ENCODE measurements at places on chromosomes 3 and 15. TPM values are rescaled to one million over a fixed set of nuclear protein-coding genes. Genes with fewer than 3 reads are reported as not detected.
A peak's percentile ranks its signal among the peaks of the same experiment; 100 is the strongest.

Gene OR5K2
- total RNA-seq: not detected

Gene GALNT15
- total RNA-seq: 0.17 TPM

Gene SNX33
- total RNA-seq: 24.9 TPM

- H3K27me3 ChIP-seq: no peaks in the 10 kb centered on the region
- H3K27ac ChIP-seq: no peak overlapping the region
- peaks cover 16% of the 10 kb centered on the region for H3K4me1 ChIP-seq
- H3K4me3 ChIP-seq: no peak overlapping the region
These were observed 349.9 kb downstream of the ZBBX start for GRCh38 chr3:167030082-167030725.

GRCh38 chr15:41161336-41161735 is 45.3 kb upstream of the INO80 start:
- H3K36me3 ChIP-seq: no peaks in the 10 kb centered on the region
- H3K27me3 ChIP-seq: no peaks in the 10 kb centered on the region
- no peak overlapping the region for H3K4me3 ChIP-seq
- no peak for DNase-seq
- no peak overlapping the region for H3K27ac ChIP-seq

- H3K27ac ChIP-seq: peak overlapping the region; percentile 83
- H3K4me3 ChIP-seq: no peak overlapping the region
- H3K4me1 ChIP-seq: peaks cover 7% of the 10 kb centered on the region
- no peak for DNase-seq
- H3K36me3 ChIP-seq: peaks cover 20% of the 10 kb centered on the region
These were observed 32.9 kb downstream of the CHP1 start for GRCh38 chr15:41263891-41264351.

DNA sequence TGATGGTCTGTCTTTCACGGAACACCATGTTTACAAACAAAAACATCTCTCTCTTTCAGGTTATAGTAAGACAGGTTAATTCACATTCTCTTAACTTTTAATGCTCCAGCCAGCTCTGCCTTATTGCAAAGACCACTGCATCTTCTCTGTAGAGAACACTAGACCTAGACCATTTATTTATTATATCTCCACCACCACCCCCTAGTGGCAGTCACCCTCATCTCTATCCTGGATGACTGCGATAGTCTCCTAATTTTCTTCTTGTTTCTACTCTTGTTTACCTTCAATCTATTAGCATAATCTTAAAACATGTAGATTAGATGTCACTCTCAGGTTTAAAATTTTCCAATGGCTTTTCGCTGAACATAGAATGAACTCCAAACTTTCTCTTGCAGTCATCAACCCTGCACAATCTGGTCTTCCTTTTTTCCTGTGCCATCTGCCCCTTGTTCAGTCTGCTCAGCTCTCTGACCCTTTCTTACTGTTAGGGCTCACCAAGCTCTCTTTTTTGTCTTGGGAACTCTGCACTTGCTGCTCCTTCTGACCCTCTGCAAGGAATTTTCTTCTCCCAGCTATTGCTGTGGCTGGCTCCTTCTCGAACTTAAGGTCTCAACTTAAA is 155.6 kb downstream of the SQOR start:
- H3K4me3 ChIP-seq: no peak overlapping the region
- H3K27me3 ChIP-seq: peaks cover 19% of the 10 kb centered on the region
- H3K4me1 ChIP-seq: no peaks in the 10 kb centered on the region

- H3K4me3 ChIP-seq: no peak overlapping the region
- no peak overlapping the region for H3K27ac ChIP-seq
- no peaks in the 10 kb centered on the region for H3K36me3 ChIP-seq
- peaks cover 14% of the 10 kb centered on the region for H3K4me1 ChIP-seq
- DNase-seq: no peak
These were observed 74.4 kb downstream of the P2RY1 start for GRCh38 chr3:152909180-152909883.

- no peaks in the 10 kb centered on the region for H3K36me3 ChIP-seq
- H3K4me1 ChIP-seq: peaks cover 16% of the 10 kb centered on the region
- no peak overlapping the region for H3K4me3 ChIP-seq
- DNase-seq: no peak
These were observed 134.5 kb upstream of the C2CD4B start for GRCh38 chr15:62299541-62299940.

DNA sequence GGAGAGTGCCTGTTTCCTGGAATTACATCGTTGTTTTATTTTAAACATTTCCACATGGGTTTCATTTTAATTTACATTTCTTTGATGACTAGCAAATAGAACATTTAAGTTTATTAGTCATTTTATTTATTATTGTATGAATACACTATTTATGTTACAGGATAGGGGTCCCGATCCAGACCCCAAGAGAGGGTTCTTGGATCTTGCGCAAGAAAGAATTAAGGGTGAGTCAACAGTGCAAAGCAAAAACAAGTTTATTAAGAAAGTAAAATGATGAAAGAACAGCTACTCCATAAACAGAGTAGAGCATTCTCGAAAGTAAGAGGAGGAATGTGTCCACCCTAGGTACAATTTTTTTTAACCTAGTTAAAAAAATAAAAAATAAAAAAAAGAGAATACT is 539.5 kb downstream of the NAALADL2 start:
- no peaks in the 10 kb centered on the region for H3K36me3 ChIP-seq
- no peak overlapping the region for H3K4me3 ChIP-seq
- no peak overlapping the region for H3K27ac ChIP-seq
- no peak for DNase-seq

DNA sequence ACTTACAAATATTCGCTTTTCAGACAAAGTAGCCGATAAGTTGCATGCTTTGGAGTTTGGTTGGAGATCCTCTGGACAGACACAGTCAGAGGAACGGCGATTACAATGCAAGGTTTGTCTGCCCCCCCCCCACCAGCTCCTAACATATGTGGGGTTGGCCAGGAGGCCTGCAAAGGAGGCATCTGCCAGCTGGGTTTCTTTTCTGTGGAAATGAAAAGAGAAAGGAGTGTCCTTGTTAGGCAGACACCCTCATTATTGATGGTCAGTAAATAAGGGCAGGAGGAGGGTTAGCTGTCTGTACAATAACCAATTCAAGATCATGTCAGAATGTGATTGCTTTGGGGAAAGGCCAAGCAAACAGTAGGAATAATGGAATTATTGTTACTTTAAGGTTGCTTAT is 49.1 kb downstream of the TLNRD1 start:
- no peak overlapping the region for H3K4me3 ChIP-seq
- H3K4me1 ChIP-seq: no peaks in the 10 kb centered on the region
- H3K27me3 ChIP-seq: peaks cover 3% of the 10 kb centered on the region
- no peaks in the 10 kb centered on the region for H3K36me3 ChIP-seq
- H3K27ac ChIP-seq: no peak overlapping the region

Gene SLC24A5
- 1.3 TPM for total RNA-seq

Gene VWA5B2
- 23.7 TPM for total RNA-seq

DNA sequence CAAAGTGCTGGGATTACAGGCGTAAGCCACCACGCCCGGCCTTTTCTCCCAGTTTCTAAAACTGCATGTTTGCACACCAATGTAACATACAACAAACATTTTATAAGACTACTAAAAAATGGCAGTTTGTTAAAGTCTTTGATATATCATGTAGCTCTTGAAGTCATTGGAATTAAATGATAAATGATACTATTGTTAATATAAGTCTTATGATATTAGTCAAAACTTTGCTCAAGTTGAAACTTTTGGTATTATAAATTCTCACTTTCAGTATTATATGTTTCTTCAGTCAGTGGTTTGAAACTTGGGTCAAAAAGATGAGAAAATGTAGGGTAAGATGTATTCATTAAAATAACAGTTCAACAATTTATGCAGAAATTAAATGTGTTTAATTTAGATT is 117.6 kb upstream of the TBL1XR1 start:
- H3K4me1 ChIP-seq: no peaks in the 10 kb centered on the region
- H3K27ac ChIP-seq: no peak overlapping the region
- H3K27me3 ChIP-seq: no peaks in the 10 kb centered on the region
- no peak overlapping the region for H3K4me3 ChIP-seq

- H3K4me3 ChIP-seq: no peak overlapping the region
- H3K27ac ChIP-seq: peak overlapping the region; percentile 7
- no peaks in the 10 kb centered on the region for H3K36me3 ChIP-seq
- no peaks in the 10 kb centered on the region for H3K27me3 ChIP-seq
These were observed 59.2 kb downstream of the UACA start for GRCh38 chr15:70704166-70704565.

DNA sequence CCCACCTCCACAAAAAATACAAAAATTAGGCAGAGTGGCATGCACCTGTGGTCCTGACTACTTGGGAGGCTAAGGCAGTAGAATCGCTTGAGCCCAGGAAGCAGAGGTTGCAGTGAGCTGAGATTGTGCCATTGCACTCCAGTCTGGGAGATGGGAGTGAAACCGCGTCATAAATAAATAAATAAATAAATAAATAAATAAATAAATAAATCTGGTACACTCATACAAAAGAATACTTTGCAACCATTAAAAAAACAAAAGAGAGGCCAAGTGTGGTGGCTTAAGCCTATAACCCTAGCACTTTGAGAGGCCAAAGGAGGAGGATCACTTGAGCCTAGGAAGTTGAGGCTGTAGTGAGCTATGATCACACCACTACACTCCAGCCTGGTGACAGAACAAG is 28.0 kb downstream of the MESP1 start:
- no peaks in the 10 kb centered on the region for H3K36me3 ChIP-seq
- DNase-seq: no peak
- no peak overlapping the region for H3K27ac ChIP-seq
- peaks cover 16% of the 10 kb centered on the region for H3K27me3 ChIP-seq
- no peaks in the 10 kb centered on the region for H3K4me1 ChIP-seq

- H3K36me3 ChIP-seq: no peaks in the 10 kb centered on the region
- no peak overlapping the region for H3K4me3 ChIP-seq
- DNase-seq: no peak
- H3K27me3 ChIP-seq: peaks cover 3% of the 10 kb centered on the region
- H3K4me1 ChIP-seq: peaks cover 12% of the 10 kb centered on the region
These were observed 109.7 kb downstream of the OCA2 start for GRCh38 chr15:27989427-27989826.

GRCh38 chr15:60352525-60352924 is 45.3 kb downstream of the ANXA2 start:
- peaks cover 53% of the 10 kb centered on the region for H3K36me3 ChIP-seq
- H3K27ac ChIP-seq: peak overlapping the region; percentile 14
- H3K4me1 ChIP-seq: no peaks in the 10 kb centered on the region
- H3K4me3 ChIP-seq: no peak overlapping the region
- no peaks in the 10 kb centered on the region for H3K27me3 ChIP-seq

GRCh38 chr3:128495435-128495970 is 2.5 kb upstream of the GATA2 start:
- H3K36me3 ChIP-seq: peaks cover 18% of the 10 kb centered on the region
- H3K27ac ChIP-seq: peak overlapping the region; percentile 6
- peak overlapping the region; percentile 73 for H3K4me3 ChIP-seq
- peaks cover 78% of the 10 kb centered on the region for H3K27me3 ChIP-seq

Gene DZIP1L
- total RNA-seq: 17.8 TPM

DNA sequence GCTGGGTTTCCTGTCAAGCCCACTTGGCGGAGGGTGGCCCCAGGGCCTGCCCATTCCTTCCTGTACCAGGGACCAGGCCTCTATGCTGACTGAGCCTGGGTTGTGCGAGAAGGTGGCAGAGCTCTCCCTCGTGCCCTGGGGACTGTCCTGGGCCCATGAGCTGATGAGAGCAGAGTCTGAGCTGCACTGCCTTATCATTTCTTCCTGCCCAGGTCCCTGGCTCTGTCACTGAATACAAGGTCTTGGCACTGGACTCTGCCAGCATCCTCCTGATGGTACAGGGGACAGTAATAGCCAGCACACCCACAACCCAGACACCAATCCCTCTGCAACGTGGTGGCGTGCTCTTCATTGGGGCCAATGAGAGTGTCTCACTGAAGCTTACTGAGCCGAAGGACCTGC is 7.5 kb downstream of the MPI start:
- peaks cover 5% of the 10 kb centered on the region for H3K4me1 ChIP-seq
- no peak overlapping the region for H3K4me3 ChIP-seq
- no peak overlapping the region for H3K27ac ChIP-seq
- H3K36me3 ChIP-seq: peaks cover 10% of the 10 kb centered on the region
- H3K27me3 ChIP-seq: no peaks in the 10 kb centered on the region

Gene SHF
- 29.0 TPM for total RNA-seq

- no peak overlapping the region for H3K4me3 ChIP-seq
- H3K27ac ChIP-seq: no peak overlapping the region
- H3K27me3 ChIP-seq: peaks cover 54% of the 10 kb centered on the region
- no peaks in the 10 kb centered on the region for H3K4me1 ChIP-seq
- DNase-seq: peak; percentile 86
These were observed 33.5 kb upstream of the LYZL4 start for GRCh38 chr3:42443819-42444436.

Gene ATP13A3
- 73.8 TPM for total RNA-seq

DNA sequence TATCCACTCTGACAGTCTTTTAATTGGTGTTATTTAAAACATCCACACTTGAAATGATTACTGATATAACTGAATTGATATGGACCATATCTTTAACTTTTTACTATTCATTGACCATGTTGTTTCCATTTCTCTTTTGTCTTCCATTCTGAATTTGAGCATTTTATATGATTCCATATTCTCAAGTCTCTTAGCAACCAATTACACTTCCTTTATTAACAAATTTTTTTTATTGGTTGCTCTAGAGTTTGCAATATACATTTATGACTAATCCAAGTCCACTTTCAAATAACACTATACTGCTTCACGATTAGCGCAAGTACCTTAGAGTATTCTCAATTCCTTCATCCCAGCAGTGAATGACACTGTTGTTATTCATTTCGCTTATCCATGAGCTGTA is 16.4 kb downstream of the RFX7 start:
- no peaks in the 10 kb centered on the region for H3K27me3 ChIP-seq
- H3K36me3 ChIP-seq: peaks cover 83% of the 10 kb centered on the region
- no peak overlapping the region for H3K27ac ChIP-seq
- H3K4me1 ChIP-seq: no peaks in the 10 kb centered on the region

DNA sequence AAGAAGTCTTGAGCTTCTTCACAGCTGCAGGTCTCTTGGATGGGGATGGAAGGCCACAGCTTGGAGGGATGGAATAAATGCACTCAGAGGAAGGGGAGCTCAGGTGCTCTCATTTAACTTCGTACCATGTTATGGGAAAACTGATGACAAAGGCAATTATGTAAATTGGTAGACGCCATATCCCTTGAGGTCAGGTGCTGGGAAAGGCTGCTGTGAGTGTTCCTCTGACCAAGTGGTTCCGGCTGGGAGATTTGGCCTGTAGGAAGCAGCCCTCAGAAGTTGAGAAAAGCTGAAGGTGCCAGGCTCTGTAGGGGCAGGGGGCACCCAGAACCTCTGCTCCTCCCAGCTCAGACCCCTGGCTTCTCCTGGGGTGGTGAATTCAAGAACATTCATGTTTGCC is 47.1 kb downstream of the FAH start:
- H3K27me3 ChIP-seq: peaks cover 8% of the 10 kb centered on the region
- no peak overlapping the region for H3K4me3 ChIP-seq
- H3K4me1 ChIP-seq: no peaks in the 10 kb centered on the region
- H3K36me3 ChIP-seq: no peaks in the 10 kb centered on the region
- no peak for DNase-seq
- H3K27ac ChIP-seq: no peak overlapping the region

DNA sequence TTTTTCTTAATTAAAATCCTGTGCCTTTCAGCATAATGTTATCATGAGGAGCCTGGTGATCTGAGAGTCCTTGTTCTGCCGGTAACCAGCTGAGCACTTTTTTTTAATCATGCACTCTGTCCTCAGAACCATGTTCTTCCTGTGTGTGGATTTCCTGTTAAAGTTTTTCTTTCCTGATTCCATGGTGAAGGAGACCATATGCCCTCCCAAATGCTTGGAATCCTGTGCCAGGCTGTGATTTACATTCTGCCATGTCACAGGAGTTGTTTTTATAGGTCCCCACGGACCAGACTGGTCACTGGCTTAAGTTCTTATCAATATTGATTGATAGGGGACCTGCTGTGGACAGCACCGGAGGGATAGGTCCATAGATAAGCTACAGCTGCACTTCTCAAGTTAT is 257.8 kb downstream of the SLCO3A1 start:
- H3K36me3 ChIP-seq: peaks cover 4% of the 10 kb centered on the region
- H3K4me1 ChIP-seq: peaks cover 18% of the 10 kb centered on the region
- H3K27me3 ChIP-seq: peaks cover 6% of the 10 kb centered on the region
- H3K4me3 ChIP-seq: no peak overlapping the region

Measured in type B pancreatic cell (in vitro differentiated cells).